ENCODE measurements at places on chromosomes 2 and 18.

GRCh38 chr2:9378433-9379390 lies 44.6 kb downstream of the ITGB1BP1 start:
- no peak for DNase-seq

DNA sequence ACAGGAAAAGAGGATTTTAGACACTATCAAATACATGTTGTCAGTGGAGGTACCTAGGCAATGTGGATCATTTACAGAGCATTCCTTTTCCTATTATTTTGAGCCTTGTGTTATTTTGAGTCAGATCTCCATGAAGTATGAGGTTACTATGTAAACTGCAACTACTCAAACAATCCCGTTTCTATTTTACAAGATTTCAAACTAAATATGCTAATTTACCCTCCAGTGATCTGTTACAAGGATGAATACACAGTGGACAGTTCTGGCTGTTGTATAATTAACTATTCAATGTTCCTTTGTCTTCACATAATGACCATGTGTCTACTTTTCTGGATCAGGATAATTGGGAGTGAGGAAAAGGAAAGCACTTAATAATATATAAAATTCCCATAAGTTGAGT lies 4.6 kb downstream of the HOXD1 start:
- no peak for DNase-seq

GRCh38 chr2:241111440-241111805 lies 9.3 kb upstream of the MTERF4 start:
- peak; percentile 56 for DNase-seq

- DNase-seq, result no peak
These were observed 211.6 kb downstream of the BCL2 start for GRCh38 chr18:63107931-63108330.

DNA sequence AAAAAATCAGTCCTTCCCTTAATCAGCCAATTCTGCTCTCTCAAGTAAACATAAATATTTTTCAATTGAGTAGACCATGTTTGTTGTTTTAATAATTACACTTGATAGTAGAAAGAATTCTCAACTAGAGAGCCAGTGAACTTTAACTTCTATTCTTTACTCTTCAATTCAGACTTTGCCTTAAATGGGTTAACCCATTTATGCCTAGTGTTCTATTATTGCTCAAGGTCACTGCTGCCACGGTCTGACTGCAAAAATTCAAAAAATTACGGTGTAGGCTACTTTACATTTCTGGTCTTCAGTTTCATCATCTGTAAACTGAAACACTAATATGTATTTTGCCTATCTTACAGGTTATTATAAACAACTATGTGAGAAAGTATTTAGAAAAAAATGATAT lies 103.1 kb downstream of the TLK1 start:
- no peak for DNase-seq

- no peak for DNase-seq
These were observed 266.3 kb downstream of the TWIST2 start for GRCh38 chr2:239114119-239114581.

- DNase-seq, result no peak
These were observed 395.9 kb downstream of the THSD7B start for GRCh38 chr2:137161250-137161649.

DNA sequence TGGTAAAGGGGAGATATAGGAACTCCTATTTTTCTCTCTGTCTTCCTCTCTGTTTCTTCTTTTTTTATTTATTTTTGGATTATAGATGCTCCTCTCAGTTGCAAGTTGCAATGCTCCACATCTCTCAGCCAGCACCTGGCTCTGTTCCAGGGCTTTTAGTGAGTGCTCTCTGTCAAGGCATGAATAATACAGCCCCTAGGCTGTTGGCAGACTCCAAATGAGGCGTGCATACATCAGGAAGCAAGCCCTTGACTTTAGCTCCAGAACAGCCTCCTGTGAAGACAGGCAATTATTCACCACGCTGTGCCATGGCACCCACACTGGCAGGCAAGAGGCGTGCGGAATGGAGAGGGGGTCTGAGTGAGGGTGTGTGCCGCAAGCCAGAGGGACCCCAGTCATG lies 228.1 kb upstream of the PXDN start:
- DNase-seq, result no peak
